ENCODE measurements at places on chromosomes 3 and 15.

DNA sequence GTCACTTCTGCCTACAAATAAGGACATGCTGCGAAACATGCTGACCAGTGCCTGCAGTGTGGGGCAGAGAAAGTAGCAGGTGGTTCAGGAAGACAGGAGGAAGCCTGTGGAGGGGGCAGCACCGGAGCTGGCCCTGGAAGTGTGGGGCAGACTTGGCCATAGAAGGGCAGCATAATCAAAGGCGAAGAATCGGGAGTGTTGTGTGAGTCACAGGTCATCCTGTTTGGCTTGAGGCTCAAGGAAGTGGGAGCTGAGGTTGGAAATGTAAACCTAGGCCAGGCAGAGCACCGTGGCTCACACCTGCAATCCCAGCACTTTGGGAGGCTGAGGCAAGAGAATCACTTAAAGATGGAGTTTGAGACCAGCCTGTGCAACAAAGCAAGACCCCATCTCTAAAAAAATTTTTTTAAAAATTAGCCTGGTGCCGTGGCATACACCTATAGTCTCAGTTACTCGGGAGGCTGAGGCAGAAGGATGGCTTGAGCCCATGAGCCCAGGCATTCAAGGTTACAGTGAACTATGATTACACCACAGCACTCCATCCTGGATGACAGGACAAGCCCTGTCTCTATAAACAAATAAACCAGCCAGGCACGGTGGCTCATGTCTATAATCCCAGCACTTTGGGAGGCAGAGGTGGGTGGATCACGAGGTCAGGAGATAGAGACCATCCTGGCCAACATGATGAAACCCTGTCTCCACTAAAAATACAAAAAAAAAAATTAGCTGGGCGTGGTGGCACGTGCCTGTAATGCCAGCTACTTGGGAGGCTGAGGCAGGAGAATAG lies 54.0 kb downstream of the FAM43A start:
- DNase-seq = no peak

- no peak for DNase-seq
Measured at GRCh38 chr3:82672966-82673365, 911.5 kb upstream of the GBE1 start.

- DNase-seq = peak; percentile 22
Measured at GRCh38 chr3:127831723-127832172, 9.4 kb upstream of the MGLL start.

- DNase-seq = no peak
Measured at GRCh38 chr3:124627501-124627908, 102.7 kb upstream of the UMPS start.

DNA sequence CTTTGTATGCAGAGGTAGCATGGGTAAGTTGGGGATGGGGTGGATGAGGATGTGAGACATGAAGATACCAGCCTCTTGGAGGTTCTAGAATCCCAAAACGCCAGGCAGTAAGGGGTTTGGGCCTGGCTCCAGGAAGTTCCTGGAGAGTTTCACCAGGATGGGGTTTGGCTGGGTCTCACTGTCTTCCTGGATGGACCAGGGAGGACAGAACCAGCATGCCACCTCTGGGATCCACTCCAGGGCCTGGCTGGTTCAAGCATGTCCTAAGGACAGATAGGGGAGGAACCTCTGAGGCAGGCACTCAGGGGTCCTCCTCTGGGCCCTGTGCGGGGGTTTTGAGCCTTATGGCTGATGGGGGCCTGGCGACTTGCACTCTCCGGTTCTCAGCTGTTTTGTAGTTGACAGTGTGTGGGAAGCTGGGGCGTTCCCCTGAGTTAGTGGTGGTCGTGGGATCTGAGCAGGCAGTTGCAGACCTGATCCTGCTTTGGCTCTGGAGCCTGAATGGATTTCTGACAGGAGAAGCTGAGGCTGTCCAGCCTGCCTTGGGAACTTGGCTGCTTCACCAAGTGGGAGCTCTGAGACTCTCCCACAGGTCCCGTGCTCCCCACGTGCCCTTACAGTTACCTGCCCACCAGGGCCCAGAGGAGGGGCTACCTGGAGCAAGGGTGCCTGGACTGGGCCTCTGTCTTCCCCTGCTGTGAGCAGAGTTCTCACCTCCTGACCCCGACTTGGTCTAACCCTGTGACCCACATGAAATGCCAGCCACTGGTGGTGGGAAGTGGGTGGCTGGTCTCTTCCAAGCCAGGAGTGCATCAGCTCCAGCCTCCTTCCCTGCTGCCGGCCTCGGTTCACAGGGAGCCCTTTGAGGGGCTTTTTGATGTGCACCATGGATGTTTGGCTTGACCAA lies 128.4 kb downstream of the EEFSEC start:
- no peak for DNase-seq

DNA sequence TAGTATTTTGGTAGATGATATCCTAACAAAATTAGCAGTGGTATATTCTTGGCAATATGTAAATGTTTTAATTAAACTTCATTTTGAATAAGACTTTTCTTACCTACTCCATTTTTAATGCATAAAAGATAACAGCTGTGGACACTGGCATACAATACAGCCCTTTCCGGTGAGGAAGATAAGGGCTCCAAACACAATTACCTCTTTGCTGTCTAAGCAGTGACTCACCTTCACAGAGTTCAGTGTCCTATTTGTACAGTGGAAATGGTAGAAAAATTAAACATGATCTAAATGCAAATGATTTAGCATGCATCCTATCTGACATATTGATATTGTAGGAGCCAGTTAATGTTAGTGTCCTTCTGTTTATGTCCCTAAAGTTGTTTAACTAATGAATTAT lies 969.4 kb downstream of the PLOD2 start:
- DNase-seq = no peak

GRCh38 chr3:69906351-69906966 lies 93.1 kb upstream of the SAMMSON start:
- no peak for DNase-seq

- no peak for DNase-seq
Measured at GRCh38 chr3:64329037-64329436, 103.8 kb upstream of the PRICKLE2 start.

DNA sequence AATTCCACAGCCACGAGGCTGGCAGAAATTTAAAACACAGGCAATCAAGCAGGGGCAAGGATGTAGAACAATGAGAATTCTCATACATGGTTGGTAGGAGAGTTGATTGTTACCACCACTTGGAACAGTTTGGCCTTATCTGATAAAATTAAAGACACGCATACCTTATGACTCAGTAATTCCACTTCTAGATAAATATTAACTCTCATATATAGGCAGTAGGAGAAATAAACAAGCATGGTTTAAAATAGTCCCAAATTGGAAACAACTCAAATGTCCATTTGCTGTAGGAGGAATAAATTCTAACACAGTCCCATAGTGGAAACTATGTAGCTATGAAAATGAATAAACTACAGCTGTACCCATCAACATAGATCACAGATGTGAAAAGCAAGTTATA lies 42.3 kb upstream of the USP3 start:
- DNase-seq = no peak

- DNase-seq = no peak
Measured at GRCh38 chr3:29137601-29138000, 143.3 kb upstream of the RBMS3 start.

- DNase-seq = no peak
Measured at GRCh38 chr15:79193549-79193948, 89.0 kb upstream of the ANKRD34C start.

- no peak for DNase-seq
Measured at GRCh38 chr3:14448756-14449727, 46.6 kb downstream of the SLC6A6 start.

GRCh38 chr15:40891810-40892446 lies 2.3 kb upstream of the VPS18 start:
- DNase-seq = no peak

DNA sequence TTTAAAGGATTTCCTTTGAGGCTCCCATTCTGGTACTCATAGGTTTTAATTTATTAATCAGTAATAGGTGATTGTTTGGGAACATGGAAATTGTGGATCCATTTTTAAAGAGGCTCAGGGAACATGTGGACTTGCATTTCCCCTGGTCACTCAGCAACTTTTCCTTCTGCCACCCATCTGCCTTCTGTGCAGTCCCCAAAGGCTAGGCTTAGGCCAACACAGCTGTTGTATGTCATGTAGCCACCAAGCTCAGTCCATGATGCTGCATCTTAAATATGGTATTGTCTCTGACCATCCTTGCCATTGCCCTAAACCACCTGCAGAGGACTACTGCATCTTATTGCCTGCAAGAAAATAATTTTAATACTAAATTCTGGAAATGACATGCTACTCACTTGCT lies 416.7 kb upstream of the SEMA6D start:
- DNase-seq = no peak

DNA sequence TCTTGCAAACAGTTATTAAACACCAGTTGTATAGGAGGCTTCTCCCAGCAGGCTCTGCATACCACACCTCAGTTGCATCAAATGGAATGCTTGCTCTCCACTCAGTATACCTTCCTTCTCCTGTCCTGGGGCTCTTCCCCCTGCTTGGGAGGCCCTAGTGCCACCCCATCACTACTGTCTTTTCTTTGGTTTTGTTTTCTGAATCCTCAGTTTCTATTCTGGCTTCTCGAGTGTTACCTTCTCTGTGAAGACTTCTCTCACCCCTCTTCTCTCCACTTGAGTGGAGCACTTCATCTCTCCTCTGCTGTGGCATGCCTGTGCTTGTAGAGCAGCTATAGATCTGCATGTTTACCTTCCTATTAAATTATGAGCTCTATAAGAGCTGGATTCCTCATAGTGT lies 75.7 kb upstream of the TPRG1 start:
- DNase-seq = no peak

All from NCI-H1694 (cell line).